ENCODE measurements at places on chromosomes 2 and 18.

GRCh38 chr2:157176602-157177001, 80.9 kb upstream of the GALNT5 start:
- no peak for DNase-seq

- no peak for DNase-seq
Measured at GRCh38 chr2:85838641-85839040, 50.1 kb downstream of the ST3GAL5 start.

DNA sequence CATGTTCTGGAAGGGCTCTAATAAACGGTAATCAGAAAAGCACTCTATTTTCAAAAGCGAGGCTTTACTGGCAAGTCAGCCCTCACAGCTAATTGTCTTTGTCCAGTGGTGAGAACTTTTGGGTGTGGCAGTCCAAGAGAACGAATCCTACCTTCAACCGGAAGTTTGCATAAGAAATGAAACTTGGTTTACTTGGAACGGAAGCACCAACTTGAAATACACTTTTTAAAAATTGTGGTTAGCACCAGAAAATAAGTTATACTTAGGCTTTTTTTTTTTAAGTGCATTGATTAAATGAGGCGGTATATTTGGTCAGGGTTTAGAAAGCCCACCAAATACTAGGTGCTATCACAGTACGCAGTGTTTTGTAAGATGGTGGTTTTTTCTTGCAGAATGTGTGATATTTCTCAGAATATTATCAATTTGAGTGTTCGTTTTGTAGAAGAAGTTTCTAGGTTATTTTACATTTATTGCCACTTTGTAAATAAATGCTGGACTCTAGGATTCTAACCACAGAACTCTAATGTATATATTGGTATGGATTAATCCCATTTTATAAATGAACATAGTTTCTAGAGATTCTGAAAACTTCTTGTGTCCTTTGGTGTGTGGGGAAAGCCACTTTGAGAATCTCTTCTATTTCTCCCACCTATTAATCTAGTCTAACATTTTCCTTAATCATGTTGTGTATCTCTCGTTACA, 1.2 kb downstream of the MYL12A start:
- DNase-seq = no peak

DNA sequence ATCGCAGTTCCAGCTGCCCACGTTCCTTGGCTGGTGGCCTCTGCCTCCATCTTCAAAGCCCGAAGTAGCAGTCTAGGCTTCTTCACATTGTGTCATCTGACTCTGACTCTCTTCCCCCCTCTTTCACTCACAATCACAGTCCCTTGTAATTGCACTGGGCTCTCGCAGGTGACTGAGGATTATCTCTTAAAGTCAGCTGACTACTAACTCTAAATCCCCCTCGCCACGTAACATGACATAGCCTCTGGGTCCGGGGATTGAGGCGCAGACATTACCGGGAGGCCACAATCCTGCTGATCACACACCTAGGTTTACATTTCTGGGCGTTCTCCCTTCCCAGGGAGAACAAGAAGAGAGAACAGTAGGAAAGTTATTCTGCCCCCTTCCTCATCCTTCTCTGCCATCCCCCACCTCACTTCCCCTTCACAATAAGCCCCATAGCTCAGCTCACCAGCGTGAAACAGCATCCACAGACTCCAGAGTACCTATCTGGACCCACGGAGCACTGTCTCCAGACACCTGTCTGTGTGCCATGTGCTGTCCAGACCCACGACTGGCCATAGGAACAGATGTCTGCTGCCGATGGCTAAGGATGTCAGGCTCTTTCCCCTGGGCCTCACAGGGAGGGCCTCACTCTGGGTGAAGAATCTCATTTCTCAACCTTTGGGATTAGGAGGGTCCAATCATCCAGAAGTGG, 64.3 kb upstream of the FZD7 start:
- DNase-seq = no peak

- no peak for DNase-seq
Measured at GRCh38 chr2:132825601-132826000, 155.6 kb upstream of the LYPD1 start.

DNA sequence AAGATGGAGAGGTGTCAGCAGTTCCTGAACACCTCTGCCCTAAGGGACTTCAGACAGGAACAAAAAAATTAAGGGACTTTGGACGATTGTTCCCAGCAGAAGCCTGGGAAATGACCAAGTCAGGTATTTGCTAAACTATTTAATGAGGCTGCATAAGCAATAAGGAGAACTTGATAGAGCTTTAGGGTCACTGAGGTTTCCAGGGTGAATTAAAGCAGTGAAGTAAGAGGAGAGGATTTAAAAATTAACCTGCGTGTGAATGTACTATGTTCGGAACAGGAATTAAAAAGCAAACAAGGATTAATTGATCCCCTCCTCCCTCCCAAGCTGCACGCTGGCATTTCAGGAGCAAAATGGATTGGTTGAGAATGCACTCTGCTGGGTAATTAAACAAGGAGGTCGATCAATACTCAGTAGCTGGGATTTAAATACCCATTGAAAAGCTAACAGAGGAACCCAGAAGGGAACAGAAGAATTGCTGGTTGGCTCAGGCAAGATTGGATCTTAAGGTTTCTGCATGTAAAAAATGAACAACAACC, 157.2 kb downstream of the RNF152 start:
- no peak for DNase-seq

DNA sequence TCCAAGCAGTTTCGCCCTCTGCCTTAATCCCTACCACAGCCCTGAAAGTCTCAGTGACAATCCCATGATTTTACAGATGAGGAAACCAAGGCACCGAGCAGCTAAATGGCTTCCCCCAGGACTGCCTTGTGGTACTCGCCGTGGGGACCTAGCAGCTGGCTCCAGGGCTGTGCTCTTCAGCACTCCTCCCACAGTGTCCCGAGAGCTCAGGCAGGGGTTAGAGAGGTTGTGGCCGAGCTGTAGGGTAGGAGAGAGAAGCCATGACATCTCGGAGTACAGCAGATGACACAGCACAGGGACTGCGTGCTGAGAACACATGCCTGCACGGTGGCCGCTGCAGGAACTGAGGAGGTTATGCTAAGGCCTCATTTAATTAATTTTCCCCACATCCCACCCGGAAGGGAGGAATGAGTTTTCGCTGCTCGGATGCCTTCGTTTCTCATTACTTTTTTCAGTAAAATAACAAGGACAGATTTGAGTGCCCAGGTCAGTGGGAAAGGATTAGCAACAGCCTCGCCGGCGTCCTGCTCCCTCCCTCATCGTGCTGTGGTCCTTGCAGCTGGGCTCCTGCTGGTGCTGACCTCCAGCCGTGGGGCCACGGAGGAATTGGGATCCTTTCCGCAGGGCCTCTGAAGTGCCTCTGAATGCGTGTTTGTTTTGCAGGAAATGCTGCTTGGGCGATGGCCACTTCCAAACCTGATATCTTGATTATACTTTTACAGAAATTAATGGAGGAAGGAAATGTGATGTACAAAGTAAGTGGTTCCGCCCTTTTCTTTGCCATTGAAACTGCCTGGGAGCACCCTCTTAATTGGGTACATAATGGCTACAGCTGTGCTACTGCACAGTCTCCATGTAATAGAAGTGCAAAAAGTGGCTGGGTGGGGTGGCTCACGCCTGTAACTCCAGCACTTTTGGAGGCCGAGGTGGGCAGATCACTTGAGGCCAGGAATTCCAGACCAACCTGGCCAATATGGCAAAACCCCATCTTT, 61.2 kb downstream of the WDSUB1 start:
- DNase-seq = no peak

DNA sequence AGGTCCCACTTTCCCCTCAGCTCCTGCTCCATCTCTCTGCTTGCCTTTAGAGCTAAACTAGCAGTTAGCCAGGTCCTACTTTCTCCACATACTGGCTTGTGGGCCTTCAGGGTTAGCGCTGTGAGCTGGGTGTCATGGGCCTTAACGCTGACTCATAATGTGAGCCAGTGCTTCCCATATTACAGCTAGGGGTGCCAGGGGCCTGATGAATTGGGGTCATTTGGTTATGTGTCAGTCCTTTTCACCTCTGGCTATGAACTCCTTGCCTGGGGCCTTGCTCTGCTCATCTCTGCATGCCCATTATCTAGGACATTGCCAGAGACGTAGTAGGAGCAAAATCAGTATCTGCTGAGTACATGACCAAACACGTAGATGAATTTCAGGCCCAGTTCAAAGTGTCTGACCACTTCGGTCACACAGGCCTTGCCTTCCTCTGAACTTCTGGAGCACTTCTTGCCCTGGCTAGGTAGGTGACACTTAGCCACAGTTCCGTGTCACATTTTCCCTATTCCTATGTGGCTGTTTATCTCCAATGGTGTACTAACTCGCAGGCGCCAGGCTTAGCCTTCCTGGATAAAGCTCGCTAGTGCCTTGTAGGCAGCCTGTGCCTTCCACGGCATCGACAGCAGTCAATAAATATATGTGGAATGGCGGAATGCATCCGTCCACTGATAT, 103.2 kb upstream of the SIX3 start:
- DNase-seq = no peak

DNA sequence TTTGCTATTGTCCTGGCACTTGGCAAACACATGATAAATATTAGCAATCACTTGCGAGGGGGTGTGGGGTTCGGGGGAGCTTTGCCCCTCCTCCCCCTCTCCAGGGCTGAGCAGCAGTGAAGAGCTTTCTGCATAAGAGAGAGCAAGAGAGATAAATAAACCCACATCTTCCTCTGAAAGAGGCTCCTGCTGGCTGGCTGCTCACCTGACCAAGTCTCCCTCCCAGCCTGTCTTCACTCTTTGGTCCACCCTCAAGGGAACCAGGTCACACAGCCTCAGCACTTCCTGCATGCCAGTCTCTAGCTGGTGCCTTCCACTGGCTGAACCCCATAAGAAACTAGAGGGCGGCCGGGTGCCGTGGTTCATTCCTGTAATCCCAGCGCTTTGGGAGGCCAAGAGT, 18.5 kb upstream of the YWHAQ start:
- no peak for DNase-seq

DNA sequence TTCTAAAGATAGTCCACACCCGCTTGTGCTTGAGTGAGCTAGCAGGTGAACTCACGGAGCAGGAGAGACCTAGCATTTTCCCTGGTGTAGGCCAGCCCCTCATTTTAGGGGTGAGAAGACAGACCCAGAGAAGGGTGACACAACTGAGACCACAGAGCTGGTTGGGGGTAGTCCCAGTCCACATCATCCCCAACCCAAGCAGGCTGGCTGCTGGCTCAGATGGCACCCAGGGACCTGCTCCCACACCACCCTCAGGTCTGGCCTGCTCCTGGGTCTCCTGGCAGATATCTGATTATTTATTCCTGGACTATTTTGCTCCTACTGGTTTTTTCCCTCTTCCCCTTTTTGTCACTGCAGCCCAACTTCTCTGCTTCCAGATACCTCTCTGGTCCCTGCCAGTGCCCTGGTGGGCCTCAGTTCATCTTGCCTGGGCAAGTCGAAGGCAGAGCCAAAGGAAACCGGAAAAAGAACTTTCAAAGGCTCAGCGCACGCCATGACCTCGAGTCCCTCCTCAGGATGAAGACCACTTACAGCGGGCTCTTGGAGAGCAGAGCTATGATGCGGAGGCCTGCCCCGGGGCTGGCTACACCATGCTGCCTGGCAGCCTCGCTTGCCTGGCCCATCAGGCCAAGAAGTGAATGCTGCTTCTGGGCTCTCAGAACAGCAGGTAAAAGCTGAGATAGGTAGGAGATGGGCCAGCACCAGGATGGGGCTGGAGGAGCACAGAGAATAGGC, 72.7 kb downstream of the POLR1A start:
- no peak for DNase-seq

- DNase-seq = no peak
Measured at GRCh38 chr2:53569957-53570727, 197.5 kb upstream of the CHAC2 start.

DNA sequence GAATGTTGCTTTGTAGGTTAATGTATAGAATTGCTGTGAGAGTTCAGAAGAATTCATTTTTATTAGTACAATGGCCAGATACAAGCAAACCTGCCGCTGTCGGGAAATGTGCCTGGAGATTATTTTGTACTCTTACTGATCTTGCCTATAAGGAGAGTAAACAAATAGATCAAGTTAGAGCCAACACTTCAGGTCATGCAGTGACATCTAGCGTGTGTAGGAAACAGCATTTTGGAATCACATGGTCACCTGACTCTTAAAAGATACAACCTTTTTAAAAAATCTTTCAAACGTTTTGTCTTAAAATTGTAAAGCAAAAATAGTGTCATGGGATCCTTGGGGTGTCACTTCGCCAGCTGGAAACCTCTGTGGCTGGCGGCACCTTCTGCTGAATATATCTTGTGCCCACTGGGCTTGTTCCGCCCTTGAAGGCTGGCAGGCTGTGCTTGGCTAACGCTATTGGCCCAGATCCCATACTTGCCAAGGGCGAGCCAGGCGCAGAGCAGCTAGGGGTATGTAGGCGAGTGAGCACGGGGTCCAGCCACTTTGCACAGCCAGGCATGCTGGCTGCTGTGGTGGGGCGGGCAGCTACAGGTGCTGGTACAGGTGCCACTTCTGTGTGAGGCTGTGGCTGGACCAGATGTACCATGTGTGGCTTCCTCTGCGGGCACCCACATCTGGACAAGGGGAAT, 19.5 kb upstream of the RPRM start:
- DNase-seq = no peak

DNA sequence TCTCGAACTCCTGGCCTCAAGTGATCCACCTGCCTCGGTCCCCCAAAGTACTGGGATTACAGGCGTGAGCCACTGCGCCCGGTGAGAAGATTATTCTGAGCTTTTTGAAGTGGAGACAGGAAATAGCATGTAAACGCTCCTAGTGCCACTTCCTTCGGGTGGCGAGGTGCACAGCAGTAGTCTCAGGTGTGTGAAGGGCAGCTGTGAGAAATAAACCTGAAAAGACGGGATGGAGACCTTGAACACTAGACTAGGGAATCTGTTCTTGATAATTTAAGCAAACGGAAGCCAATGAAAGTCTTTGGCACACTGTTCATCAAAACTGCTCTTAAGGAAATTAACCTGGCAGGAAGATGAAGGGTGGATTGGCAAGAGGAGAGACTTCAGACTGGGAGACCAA, 439 bp upstream of the PLEKHH2 start:
- no peak for DNase-seq

DNA sequence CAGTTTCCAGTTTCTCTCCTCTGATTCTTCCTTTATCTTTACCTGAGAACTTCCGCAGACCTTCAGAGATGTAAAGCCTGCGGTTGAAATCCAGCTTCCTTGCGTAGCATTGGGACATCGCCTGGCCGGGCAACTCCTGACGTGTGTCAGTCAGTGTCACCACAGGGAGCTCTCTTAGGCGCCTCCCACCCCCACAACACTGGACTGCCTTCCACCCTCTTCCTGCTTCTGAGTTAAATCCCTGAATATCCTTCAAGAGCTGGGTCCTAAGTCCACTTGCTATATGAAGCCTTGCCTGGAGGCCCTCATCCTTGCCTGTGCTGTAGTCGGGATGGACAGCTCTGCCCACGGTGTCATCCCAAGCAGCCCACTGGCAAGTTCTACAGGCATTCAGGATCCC, 179.4 kb downstream of the SEPTIN10 start:
- DNase-seq = no peak

DNA sequence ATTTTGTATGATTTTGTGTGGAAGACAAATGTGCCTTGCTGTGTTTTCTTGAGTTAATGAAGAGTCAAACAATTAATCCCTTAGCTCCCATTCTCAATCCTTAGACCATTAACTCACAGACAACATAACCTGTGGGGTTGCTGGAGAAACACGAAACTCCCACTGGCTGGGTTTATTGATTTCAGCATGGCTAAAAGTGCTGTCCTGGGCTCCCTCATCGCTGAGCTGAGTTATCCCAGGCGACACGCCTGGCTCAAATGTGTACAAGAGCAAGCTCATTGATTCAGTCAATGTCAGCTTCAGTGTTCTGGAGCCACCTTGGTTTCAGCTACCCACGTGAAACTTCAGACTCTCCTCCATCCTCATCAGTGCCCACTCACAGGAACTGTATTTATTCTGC, 896.1 kb downstream of the CNTNAP5 start:
- no peak for DNase-seq

- DNase-seq = no peak
Measured at GRCh38 chr18:78742218-78742745, 237.3 kb upstream of the SALL3 start.

GRCh38 chr2:105517814-105518705, 119.2 kb upstream of the FHL2 start:
- no peak for DNase-seq

Data from stimulated activated CD8-positive, alpha-beta memory T cell treated with anti-CD3 and anti-CD28 coated beads, Interleukin-4, amount 100 ng/mL, for 1 hour (primary cell).